ENCODE measurements at places on chromosomes 13 and 19.
A peak's percentile ranks its signal among the peaks of the same experiment; 100 is the strongest.

DNA sequence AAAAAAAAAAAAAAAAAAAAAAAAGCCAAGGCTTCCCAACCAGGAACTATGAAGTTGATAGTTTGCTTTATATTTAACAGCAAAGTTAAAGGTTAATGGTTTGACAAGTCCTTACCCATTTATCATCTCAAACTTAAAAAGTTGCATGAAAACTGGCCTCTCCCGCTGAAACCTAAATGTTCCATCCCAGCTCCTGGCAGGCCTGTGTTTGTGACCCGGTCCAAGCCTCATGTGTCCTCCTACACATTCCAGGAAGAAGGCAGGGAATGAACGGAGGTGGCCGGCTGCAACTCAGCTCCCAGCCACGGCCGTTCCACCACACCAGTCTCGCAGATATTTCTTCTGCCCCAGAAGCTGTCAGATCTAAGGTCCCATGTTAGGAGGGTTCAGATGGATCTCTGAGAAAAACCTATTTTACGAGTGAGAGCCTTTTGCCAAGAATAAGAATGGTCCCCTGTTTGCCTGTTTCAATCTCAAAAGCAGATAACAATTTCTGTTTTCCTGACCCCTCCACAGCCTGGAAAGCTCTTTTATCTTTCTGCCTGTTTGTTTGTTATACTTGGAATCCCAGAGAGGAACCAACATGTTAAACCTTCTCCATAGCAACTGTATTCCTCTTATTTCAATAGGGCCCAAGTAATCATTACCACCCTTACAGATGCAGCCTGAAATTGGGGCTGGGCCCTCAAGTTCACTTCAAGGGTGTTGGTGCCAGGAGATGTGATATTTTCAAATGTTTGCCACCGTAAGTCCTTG is 56.5 kb downstream of the KCTD12 start:
- no peak for DNase-seq

DNA sequence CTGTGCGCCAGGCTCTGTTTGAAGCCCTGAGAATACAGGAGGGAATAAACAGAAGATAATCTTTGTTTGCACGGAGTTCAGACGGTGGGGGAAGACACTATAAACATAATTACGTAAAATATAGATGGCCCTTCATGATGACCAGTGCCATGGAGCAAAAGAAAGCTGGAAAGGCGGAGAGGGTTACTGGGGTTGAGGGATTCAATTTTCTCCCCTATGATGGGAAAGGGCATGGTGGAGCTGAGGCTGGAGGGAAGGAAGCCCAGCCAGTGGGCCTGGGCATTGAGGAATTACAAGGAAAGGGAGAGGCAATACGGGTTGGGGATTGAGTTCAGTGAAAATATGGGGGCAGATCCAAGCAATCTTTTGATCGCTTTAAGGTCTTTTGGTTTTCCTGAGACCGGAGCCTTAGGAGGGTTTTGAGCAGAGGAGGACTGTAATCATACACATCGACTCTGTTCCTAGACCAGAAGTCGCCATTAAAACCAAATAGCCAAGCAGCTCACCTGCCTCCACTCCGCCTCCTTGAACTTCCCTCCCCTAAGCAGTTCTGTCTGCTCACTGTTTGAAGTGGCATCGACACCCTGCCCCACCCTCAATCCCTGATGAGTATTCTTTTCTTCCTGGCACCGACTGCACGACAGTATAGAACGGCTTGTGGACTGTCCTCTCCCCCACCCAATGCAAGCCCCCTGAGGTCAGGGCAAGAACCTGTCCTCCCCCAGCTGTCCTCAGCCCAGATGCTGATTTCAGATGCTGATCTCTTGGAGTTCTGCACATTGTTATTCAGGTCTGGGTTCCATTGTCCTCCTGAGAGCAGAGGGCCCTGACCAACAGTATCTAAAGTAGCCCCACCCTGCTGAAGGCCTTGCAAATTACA is 813 bp upstream of the ZNF296 start:
- no peak for DNase-seq

- no peak for DNase-seq
Observed at GRCh38 chr13:76607866-76608265, 278.3 kb downstream of the KCTD12 start.

GRCh38 chr13:22915442-22916082 is 265.2 kb upstream of the SGCG start:
- DNase-seq, result no peak

GRCh38 chr13:85816413-85816812 is 17.2 kb upstream of the SLITRK6 start:
- DNase-seq, result no peak

GRCh38 chr13:103036268-103036667 is 29.9 kb downstream of the SLC10A2 start:
- DNase-seq, result no peak

DNA sequence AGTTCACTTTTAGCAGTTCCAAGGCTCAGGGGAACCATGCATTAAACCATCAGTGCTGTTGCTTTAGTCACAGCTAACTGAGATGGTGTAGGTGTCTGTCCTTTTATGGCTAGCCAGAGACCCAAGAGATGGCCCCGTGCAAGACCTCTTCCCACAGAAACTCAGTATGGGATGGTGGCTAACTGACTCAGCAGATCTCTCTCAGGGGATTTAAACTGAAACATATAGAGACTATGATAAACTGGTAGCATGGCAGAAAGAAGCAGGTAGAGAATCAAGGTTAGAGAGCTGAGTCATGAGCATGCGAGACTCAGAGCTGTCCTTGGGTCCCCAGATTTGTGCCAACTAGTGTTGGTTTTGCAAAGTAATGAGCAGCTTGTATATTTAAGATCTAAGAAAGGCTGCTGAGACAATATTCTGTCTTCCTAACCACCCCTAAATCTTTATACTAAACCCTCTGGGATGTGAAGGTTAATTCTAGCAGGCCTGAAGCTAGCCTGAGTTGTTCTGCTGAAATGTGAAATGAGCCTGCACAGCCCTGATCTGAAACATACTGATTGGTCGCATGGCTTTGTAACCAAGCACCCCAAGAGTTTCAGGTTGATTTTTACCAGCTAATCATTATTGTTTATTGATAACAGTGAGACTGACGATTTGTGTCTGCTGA is 6.5 kb upstream of the SCEL start:
- no peak for DNase-seq

GRCh38 chr19:42207767-42208271 is 9.7 kb downstream of the DEDD2 start:
- DNase-seq, result no peak

DNA sequence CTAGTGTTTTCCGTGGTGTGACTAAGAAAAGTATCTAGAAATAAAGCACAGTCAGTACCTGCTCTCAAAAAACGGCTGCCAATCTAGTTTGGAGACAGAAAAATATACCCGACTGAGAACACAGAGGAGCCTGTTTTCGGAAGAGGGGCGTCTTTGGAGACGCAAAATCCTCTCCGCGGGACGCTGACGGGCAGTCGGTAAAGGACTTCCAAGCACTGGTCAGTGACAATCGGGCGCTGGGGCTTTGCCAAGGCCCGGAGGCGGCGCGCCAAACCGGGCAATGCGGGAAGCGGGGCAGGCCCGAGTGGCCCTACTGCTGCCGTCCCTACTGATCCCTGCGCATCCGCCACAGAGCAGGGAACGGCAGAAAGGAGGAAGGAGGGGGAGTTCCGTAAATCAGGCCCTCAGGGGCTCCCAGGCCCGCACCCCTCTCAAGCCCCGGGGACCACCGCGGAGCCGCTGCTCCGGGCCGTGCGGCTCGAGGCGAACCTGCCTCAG is 588 bp upstream of the DPY19L3 start:
- DNase-seq, result peak; percentile 81
